8988T (cell line): ENCODE measurements at places on chromosomes 5 and 9.

DNA sequence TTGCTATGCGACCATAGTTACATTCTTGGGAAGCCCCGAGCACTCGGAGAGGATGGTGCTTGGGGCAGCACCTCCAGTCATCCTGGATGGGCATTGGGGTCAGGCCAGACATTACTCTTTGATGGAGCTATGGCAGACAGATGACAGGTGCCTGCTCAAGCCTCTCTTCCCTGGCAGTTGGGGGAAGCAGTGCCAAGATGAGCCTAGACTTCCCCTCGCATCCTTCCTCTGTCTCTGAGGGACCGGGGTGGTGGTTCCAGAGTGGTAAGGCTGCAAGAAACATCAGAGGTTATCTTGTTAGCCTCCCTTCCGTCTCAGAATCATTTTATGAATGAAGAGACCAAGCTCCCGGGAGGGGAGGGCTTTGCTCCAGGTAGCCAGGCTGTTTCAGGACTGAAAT, 2.8 kb upstream of the HMCN2 start:
- DNase-seq = no peak

GRCh38 chr9:95511952-95512708, 4.6 kb downstream of the PTCH1 start:
- no peak for DNase-seq

- peak; percentile 90 for DNase-seq
Observed at GRCh38 chr5:172283862-172284610, 472 bp upstream of the UBTD2 start.

- no peak for DNase-seq
Observed at GRCh38 chr9:13744261-13744901, 464.9 kb upstream of the MPDZ start.

GRCh38 chr9:114166614-114167572, 11.6 kb downstream of the COL27A1 start:
- DNase-seq = no peak

- no peak for DNase-seq
Observed at GRCh38 chr9:94866770-94867169, 140.3 kb downstream of the AOPEP start.

GRCh38 chr5:69276422-69277174, 41.9 kb downstream of the CDK7 start:
- no peak for DNase-seq
